Activated CD4-positive, alpha-beta memory T cell treated with anti-CD3 and anti-CD28 coated beads, Interleukin-2, amount 10 ng/mL, durations not matched to agents 7 days and 5 days (primary cell): ENCODE measurements at places on chromosomes 3 and 15. TPM values are rescaled to one million over a fixed set of nuclear protein-coding genes. Genes with fewer than 3 reads are reported as not detected.
A peak's percentile ranks its signal among the peaks of the same experiment; 100 is the strongest.

The FGF7 gene
- not detected for total RNA-seq

The KNG1 gene
- total RNA-seq, result not detected

GRCh38 chr3:81788610-81789009 lies 27.2 kb upstream of the GBE1 start:
- no peaks in the 10 kb centered on the region for H3K36me3 ChIP-seq
- H3K27ac ChIP-seq, result no peak overlapping the region
- no peaks in the 10 kb centered on the region for H3K4me1 ChIP-seq
- no peaks in the 10 kb centered on the region for H3K27me3 ChIP-seq
- no peak overlapping the region for H3K4me3 ChIP-seq

DNA sequence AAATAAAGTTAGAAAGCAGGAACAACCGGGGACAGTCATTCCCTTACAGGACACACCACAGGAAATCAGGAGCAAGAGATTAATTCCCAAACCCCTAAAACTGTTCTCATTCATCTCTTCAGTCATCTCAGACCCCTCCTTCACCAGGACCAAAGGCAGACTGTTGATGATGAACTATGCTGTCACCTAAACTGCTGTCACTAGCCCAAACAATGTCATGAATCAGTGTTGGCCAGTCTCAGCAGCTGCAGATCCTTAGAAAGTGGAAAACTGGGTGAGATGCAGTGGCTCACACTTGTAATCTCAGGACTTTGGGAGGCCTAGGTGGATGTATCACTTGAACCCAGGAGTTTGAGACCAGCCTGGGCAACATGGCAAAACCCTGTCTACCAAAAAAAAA lies 909.6 kb downstream of the ROBO1 start:
- no peaks in the 10 kb centered on the region for H3K36me3 ChIP-seq
- no peaks in the 10 kb centered on the region for H3K4me1 ChIP-seq
- no peaks in the 10 kb centered on the region for H3K27me3 ChIP-seq
- H3K27ac ChIP-seq, result no peak overlapping the region

DNA sequence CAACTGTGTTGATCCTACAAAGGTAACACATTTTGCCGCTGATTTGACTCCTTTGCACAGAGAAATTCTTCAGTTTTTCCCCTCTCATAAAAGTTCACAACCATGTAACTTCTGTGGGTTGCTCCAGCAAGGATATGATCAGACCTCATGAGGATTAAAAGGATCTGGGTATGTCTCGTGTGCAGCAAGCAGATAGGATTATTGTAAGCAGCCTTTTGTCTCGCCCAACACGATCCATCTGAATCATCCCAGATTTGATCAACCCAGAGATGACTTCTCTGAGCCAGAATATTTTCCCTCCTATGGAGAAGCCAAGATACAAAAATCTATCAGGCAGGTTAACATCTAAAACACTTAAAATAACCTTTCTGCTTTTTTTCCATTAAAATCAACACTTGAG lies 12.8 kb upstream of the BNIP2 start:
- no peak overlapping the region for H3K27ac ChIP-seq
- DNase-seq, result no peak
- H3K36me3 ChIP-seq, result no peaks in the 10 kb centered on the region
- H3K4me3 ChIP-seq, result no peak overlapping the region
- H3K27me3 ChIP-seq, result peaks cover 14% of the 10 kb centered on the region

The MASP1 gene
- not detected for total RNA-seq

DNA sequence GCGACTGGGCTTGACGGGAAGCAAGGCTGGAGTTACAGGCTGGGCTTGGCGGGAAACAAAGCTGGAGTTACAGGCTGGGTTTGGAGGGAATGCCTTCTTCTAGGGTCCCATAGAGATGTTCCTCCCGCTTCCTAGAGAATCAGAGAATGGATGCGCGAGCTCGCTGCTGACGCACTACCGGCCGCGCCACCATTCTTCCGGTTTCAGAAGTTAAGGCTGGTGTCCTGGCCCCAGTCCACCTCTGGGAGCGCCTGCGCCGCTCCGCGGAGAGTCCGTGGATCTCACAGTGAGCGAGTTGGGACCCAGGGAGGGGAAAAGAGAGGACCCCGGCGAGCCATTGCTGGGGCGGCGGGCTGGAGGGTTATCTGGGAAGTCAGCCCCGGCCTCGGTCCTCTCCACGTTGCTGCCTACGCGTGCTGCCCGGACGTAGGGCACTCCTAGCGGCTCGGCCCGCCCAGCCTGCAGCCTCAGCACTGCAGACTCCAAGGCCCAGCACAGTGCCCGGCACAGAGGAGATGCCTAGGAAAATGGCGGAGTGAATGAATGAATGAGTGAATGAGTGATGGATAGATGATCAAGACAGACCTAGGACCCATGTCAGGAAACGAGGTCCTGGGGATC lies at the start of gene ZNF502:
ZNF502 (plus strand) TSS at position 206 of the 621 bp plus-strand sequence. CDS start 7,602 bp downstream, outside the sequence.
- H3K27ac ChIP-seq, result no peak within 1 kb of the TSS
- H3K36me3 ChIP-seq, result peaks cover 18% of the 10 kb centered on the region
- no peaks in the 10 kb centered on the region for H3K27me3 ChIP-seq
- peak; percentile 37 for DNase-seq
- H3K4me3 ChIP-seq, result peak within 1 kb of the TSS; percentile 71

DNA sequence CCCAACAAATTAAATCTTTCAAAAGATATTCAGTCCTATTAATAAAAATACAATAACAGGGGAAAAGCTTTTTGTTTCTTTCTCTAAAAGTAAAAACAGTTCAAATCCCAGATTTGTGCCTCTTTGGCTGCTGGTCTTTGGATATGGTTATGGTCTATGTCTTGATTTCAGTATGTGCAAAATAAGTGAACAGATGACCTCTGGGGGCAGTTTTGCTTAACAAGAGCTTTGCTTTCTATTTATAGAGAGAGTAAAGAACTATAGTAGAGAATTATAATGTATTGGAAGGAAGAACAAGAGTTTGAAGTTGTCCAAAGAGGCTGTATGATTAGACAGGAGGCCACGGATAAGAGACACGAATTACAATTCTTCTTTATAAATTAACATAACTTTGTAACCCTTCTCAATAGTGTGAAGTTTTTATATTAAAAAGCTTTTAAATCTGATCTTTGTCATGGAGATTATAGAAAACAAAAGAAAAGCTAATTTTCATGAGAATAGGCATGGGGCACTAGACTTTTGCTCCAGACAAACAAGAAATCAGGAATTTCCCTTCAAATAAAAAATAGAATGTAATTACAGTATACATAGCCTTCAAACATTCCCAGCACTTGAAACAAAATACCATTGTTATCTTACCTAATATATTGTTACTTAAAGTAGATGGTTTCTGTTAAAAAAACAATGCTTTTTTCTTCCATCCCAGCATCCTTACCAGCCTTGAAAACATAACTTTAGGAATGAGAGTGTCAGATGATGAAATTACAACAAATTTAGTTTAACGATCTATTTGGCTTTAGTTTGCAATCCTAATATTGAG lies 432.7 kb upstream of the ARHGEF26 start:
- peaks cover 5% of the 10 kb centered on the region for H3K4me1 ChIP-seq
- no peaks in the 10 kb centered on the region for H3K36me3 ChIP-seq
- H3K27ac ChIP-seq, result no peak overlapping the region
- H3K4me3 ChIP-seq, result no peak overlapping the region

- H3K36me3 ChIP-seq, result no peaks in the 10 kb centered on the region
- no peak overlapping the region for H3K27ac ChIP-seq
- no peaks in the 10 kb centered on the region for H3K4me1 ChIP-seq
Observed at GRCh38 chr3:132911741-132912415, 126.3 kb upstream of the TMEM108 start.

GRCh38 chr3:187986514-187986934 lies 167.4 kb upstream of the LPP start:
- peaks cover 51% of the 10 kb centered on the region for H3K4me1 ChIP-seq
- peak overlapping the region; percentile 6 for H3K4me3 ChIP-seq
- peak overlapping the region; percentile 74 for H3K27ac ChIP-seq
- peaks cover 13% of the 10 kb centered on the region for H3K36me3 ChIP-seq

- H3K4me3 ChIP-seq, result no peak overlapping the region
- DNase-seq, result no peak
- no peak overlapping the region for H3K27ac ChIP-seq
- no peaks in the 10 kb centered on the region for H3K4me1 ChIP-seq
Observed at GRCh38 chr3:127289706-127290575, 2.1 kb upstream of the PRR20G start.

DNA sequence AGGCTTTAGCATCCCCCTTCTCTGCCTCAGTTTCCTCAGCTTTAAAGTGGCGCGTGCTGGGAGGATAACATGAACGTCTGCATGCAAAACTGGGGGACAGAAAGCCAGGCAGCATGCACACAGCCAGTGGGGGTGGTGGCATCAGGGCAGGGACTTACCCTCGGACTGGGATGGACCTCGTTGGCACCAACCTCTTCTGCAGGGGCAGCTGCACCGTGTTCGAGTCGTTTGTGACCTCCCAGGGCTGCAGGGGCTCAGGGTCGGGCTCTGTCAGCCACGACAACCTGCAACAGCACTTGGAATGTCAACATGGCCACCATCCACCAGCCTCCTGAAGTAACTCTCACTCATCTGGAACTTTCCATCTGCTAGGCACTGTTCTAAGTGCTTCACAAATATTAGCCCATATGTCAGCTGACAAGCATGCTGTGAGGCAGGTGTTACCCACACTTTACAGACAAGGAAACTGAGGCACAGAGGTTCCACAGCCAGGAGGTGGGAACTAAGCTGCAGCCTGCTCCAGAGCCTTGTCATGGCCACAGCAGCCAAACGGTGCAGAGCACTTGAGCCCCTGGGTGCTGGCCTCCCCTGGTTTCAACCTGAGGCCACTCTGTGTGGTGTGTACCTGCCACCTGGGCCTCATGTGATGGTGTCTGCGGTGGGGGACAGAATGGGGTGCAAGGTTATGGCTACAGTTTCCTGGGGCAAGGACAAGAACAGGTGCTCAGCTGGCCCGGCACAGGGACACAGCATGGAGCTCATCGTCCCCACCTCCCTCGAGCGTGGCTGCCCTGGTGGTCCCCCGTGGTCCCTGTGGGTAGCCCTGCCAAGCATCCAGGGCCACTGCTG lies 6.7 kb downstream of the C3orf22 start:
- H3K4me1 ChIP-seq, result no peaks in the 10 kb centered on the region
- H3K27ac ChIP-seq, result no peak overlapping the region
- peaks cover 2% of the 10 kb centered on the region for H3K27me3 ChIP-seq
- H3K36me3 ChIP-seq, result no peaks in the 10 kb centered on the region
- H3K4me3 ChIP-seq, result no peak overlapping the region
